CD4-positive, alpha-beta T cell treated with Interleukin-10 for 1 hour (primary cell): ENCODE measurements at places on chromosomes 13 and 19.

DNA sequence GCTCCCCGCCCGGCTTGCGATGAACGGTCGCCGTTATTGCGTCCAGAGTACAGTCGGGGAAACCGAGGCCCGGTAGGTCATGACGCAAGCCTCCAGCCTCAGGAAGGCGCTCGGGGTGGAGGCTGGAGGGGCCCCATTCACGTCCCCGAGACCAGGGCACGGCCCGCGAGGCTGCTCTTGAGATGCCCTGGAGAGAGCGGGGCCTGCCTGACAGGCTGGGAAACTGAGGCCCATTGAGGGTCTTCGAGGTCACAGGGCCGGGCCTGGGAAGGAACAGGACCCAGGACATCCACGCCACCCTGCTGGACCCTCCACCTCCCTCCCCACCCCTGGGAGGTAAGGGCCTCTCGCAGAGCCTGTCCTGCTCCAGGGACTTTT, 367 bp downstream of the NDUFS7 start:
- DNase-seq, result no peak

GRCh38 chr19:31046024-31046423, 303.2 kb downstream of the TSHZ3 start:
- no peak for DNase-seq

DNA sequence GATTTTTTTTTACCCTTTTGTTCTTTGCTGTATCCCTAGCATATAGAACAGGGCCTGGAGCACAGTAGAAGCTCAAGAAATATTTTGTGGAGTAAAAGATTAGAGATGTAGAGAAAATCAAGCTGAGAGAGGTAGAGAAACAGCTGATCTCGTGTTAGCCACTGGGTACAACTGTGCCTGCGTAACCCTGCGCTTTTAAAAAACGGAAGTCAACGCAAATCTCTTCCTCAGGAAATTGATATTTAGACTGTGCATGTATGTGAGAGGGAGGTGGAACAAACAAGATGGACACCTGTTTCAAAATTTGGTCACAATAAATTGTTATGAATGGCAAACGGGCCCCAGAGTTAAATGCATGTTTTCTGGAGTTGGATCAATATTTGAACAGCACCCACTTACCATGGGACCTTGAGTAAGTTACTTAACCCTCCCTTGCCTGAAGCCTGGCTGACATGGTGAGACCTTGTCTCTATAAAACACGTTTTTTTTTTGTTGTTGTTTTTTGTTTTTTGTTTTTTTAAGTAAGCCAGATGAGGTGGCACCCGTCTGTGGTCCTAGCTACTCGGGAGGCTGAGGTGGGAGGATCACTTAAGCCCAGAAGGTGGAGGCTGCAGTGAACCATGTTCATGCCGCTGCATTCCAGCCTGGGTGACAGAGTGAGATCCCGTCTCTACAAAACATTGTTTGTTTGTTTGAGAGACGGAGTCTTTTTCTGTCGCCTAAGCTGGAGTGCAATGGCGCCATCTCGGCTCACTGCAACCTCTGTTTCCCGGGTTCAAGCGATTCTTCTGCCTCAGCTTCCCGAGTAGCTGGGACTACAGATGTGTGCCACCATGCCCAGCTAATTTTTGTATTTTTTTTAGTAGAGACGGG, 3.3 kb upstream of the EPOR start:
- DNase-seq, result no peak

DNA sequence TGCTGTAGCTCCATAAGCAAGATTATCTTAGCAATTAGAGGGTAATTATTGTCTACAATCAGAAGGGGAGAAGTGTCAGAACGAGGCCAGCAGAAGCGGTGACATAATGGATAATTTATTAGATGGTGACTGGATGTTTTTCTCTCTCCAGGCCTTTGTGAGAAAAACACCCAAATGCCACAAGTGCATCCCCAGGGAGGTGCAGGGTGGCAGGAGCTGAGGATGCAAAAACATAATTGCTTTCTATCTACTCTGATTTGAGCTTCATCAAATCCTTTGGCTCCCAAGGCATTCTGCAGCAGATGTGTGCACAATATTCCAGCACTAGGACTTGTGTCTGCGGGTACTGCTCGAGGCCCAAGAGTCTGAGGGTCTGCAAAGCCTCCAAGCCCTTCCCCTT, 220.1 kb upstream of the SERP2 start:
- no peak for DNase-seq

DNA sequence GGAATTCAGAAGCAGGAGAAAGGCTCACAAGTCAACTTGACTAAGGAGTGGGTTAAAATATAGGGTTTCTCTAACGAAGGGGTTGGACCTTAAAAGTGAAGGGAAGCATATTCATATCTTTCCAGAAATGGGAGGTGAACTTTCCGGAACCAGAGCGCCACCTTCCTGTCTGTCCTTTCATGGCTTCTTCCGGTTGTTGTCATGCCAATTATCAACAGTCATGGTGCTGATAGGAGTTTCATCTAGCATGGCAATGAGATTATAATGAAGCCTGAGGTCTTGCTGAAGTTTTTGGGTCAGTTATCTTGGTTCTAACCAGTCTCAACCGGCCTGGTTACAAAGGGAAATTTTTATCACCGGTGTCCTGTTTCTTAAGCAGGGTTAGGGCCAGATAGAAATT, 162.9 kb upstream of the NBEA start:
- no peak for DNase-seq

DNA sequence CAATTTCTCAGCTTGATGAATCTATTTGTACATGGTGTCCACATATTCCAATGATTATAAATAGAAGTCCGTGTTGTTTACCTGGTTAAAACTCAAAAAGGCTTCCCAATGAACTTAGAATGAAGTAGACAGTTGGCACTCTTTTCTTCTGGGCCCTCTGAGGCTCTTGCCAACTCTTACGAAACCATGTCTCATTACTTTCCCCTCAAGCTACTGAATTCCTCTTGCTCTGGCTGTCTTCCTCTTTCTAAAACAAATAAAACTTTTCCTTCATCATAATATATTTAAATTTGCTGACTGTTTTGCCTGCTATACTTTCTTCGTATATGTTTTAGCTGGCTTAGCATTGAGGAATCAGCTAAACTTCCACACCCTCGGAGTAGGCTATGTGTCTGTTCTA, 139.7 kb downstream of the SLITRK6 start:
- DNase-seq, result no peak

GRCh38 chr19:31152906-31153305, 196.3 kb downstream of the TSHZ3 start:
- DNase-seq, result no peak

GRCh38 chr19:51161266-51161665, 19.2 kb downstream of the SIGLEC7 start:
- no peak for DNase-seq

GRCh38 chr13:110444226-110444653, 117.3 kb downstream of the RAB20 start:
- DNase-seq, result no peak

DNA sequence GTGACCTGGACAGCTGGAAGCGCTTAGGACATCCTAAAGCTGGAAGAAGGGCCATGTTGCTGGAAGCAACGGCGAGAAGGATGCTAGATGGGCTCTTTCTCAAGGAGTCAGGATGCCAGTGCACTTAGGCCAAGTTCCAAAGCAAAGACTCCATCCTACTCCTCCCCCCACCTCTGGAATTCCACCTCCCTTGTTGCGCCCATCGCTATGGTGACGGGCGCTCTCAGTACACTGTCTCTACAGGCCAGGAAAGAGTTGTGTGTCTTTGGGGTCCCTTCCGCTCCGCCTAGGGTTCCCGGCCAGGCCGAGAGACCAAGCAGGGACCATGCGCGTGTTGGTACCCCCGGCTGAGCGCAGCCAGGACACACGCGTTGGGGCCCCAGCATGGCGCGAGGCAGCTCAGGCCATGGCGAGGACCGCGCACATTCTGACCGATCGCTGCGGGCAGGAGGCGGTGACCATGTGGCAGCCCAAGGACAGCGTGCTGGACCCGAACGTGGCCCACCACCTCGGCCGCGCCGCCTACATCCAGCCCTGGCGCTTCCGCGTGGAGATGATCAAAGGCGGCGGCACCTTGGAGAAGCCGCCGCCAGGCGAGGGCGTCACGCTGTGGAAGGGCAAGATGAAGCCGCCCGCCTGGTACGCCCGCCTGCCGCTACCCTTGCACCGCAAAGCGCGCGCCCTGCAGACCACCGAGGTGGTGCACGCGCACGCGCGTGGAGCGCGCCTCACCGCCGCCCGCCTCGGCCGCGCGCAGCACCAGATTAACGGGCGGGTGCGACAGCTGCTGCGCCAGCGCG, 31.0 kb upstream of the SLC1A6 start:
- no peak for DNase-seq

DNA sequence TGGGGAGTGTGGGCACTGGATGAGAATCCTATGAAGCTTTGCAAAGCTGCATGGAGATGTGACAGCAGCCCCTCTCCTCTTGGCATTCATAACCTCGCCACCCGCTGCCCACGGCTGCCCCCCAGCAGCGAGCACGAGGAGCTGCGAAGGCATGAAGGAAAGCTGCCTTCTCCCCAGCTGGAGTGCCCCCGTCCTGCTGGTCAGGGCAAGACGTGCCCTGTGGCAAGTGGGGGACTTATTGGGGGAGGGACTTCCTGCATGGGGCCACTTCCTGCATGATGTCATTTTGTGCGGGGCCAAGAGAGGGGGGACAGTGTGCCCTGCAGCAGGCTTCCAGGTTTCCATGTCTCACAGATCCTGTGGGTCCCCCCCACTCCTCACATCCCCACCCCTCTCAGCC, 85.9 kb downstream of the TSHZ3 start:
- no peak for DNase-seq

DNA sequence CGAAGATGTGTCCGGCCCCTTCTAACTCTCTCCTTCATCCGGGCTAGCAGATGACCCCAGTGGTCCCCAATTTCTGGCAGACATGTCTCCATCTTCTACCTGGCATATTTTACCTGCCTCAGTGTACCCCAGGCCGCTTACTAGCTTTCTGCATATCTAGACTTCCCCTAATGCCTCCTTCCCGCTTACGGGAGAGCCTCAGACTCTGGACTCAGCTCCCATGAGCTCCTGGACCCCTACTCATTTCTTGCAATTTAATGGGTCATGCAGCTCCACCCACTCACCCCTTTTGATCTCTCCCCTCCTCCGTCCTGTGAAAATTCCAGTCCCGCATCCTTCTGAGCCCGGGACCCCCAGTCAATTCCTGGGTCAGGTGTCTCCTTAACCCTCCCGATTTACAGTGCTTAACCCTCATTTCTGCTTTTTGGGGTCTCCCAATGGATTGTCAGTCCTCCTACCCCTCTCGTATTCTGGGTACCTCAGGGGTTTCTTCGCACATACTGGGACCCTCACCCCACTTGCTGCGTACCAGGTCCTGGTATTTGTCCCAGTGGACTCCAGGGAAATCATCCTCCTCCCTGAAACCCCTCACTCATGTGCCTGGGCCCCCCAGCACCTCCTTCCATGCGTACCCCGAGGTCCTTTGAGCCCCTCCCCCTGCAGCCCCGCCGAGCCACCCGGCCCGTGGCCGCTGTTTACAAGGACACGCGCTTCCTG, 500 bp upstream of the JUNB start:
- DNase-seq, result no peak

DNA sequence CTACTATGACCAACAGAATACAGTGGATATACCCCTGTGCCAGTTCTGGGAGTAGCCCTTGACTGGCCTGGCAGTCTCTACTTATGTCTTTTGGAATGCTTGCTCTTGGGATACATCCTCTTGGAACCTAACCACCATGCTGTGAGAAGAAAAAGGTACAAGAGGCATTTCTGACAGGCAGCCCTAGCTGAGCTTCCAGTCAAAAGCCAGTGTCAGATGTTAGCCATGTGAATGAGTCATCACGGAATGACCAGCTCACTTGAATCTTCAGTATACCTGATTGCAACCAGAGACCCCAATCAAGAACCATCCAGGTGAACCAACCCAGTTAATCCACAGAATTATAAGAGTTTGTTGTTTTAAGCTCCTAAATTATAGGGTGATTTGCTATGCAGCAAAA, 4.1 kb downstream of the CCDC169 start:
- DNase-seq, result no peak

DNA sequence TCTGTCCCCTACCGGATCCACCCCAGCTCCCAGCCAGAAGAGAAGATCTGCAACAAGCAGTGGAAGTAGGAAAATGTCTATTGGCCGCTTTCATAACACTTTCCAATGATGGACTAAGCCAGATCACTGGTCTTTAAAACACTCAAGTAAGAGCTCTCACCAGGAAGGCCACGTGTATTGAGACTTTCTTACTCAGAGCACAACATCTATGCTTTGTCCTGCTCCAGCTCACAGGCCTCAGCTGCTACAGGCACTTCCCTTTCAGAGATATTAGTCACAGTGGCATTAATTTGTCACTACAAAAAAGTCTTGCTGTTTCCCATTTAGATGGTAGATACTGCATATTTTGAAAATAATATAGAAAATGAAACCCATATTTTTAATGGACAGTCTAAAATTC, 164.2 kb downstream of the ABCC4 start:
- DNase-seq, result no peak

DNA sequence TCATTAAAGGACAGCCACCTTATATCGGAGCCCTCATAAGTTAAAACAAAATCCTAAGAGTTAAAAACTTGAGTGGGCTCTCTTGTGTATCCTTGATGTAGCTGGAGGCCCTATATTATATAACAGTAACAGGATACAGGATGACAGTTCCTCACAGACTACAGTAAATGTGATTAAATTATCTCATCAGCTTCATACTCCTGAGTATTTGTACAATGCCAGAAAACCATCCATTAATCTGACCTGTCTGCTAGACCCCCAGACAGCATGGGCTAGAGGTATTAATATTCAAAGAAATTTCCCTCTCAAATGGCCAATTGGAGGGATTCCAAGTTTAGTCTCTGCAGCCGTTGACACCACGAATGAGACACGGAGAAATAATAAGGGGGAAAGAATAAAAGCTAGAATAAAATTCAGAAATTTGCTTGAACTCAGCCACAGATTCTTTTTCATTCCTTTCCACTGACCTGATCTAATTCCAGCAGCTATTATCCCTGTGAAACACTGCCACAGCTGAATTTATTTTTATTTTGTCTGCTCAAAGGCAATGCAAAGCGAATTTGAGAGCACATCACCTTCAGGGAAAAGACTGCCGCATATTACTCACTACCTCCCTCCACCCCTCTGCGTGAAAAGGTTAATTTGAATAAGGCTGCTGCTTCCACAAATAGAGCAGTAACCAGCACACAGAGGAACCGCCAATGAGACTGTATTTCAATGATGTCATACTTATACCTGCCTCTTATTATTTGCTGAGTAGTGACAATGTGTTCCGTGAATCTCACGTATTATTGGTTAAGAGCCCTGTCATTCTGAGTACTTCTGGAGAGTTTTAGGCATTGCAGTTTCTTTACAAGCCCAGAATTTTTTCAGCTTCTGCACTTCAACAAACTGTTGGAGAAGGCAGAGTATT, 155.9 kb upstream of the KLF12 start:
- DNase-seq, result peak; percentile 71

- DNase-seq, result no peak
These were observed 262.7 kb downstream of the DNAJC15 start for GRCh38 chr13:43285933-43286597.
